T-helper 2 cell treated with Interferon-gamma antibody and Interleukin-4, amounts not matched to agents 100 ng/mL and 5 ng/mL, for 36 hours (primary cell): ENCODE measurements at places on chromosomes 5 and 9. TPM values are rescaled to one million over a fixed set of nuclear protein-coding genes. Genes with fewer than 3 reads are reported as not detected.

Gene LHX3
- total RNA-seq = not detected in 2 replicates

Gene GADD45G
- 8.8 and 10.9 TPM in 2 replicates for total RNA-seq

Gene SKP2
- total RNA-seq = 45.5 and 46.6 TPM in 2 replicates

Gene BAAT
- total RNA-seq = not detected in 2 replicates

Gene GNE
- total RNA-seq = 18.4 and 19.4 TPM in 2 replicates

Gene CDHR2
- 1.1 and 1.7 TPM in 2 replicates for total RNA-seq

Gene SPATA31E1
- total RNA-seq = not detected in 2 replicates

Gene PCDHGC4
- 0.05 TPM in 1 of 2 replicates, not detected in the other for total RNA-seq

Gene SIGMAR1
- 81.2 and 83.0 TPM in 2 replicates for total RNA-seq

Gene NRG2
- total RNA-seq = not detected in 2 replicates

Gene STPG3
- total RNA-seq = not detected in 2 replicates

Gene CNTNAP3
- not detected in 2 replicates for total RNA-seq

Gene PDLIM7
- total RNA-seq = 43.7 and 48.3 TPM in 2 replicates
